Stimulated activated CD4-positive, alpha-beta T cell treated with anti-CD3 and anti-CD28 coated beads, Interleukin-1b, Interleukin-23, amount 100 ng/mL, for 1 hour (primary cell): ENCODE measurements at places on chromosomes 4 and X.

GRCh38 chrX:146056511-146057081 lies 239.0 kb downstream of the SLITRK2 start:
- no peak for DNase-seq

DNA sequence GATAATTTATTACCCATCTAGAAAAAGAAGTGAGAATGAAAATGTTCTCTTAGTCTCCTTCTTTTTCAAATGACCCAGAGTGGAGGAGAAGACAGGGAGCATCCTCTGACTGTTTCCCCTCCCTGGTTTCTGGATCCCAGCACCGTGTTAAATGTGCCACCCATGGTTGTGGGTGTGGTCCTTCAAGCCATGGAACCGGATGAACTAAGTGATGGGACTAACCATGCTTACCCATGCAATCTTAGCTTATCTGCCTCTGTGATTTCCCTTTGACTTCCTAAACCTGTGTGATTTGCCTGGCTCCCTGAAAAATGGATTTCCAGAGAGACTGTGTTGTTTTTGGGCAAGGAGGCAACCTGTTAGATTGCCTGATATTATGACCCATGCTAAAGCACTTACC lies 437.1 kb downstream of the MAGEB5 start:
- no peak for DNase-seq

DNA sequence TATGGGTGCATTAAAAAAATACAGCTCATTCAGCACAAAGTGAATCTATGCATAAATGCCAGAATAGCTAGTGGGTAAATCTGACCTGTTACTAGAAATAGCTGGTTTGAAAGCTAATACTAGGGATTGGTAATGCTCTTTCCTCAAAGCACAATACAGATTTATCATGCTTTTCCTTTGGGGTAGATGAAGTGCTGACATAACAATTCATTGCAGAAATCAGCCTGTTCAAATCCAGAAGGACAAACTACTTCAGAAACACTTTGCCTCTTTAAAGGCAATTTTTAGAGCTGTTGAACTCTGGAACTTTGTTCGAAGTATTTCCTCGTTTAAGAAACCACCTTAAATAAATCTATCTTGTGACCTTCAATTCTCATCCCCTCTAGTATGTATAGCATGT lies 957.9 kb downstream of the ARAP2 start:
- no peak for DNase-seq

GRCh38 chr4:110271986-110272385 lies 73.6 kb upstream of the ELOVL6 start:
- no peak for DNase-seq

DNA sequence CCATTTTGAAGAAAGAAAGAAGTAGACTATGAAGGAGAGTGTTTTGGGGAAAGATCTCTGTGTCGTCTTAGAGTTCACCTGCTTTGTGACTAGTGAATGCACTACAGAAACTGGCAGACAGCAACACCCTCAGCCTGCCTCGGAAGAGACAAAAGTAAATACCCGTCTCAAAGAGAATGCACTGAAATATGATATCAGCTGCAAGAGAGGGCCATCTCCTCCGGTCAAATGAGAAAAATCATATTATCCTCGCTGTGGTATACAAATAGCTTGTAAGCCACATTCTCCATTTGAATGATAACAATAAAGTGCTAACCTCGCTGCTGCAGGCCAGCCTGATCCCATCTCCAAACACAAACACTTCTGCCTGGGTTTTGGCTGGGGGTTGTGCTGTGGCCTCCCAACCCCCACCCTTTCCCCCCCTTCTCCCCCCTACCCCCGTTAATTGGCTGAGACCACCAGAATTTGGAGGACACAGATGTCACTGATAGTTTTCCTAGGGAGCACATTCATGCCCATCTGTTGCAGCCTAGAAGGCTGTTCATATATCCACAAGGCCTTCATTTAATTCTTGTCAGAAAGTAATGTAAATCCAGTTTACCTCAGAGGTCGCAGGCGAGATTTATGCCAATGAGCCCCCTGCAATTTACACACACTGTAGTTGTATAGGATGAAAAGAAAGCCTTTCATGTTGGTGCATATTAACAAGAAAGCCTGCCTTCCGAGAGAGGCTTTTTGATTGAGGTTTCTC lies 46.3 kb downstream of the ALPK1 start:
- no peak for DNase-seq

GRCh38 chr4:90240333-90240732 lies 113.1 kb downstream of the CCSER1 start:
- DNase-seq: no peak

DNA sequence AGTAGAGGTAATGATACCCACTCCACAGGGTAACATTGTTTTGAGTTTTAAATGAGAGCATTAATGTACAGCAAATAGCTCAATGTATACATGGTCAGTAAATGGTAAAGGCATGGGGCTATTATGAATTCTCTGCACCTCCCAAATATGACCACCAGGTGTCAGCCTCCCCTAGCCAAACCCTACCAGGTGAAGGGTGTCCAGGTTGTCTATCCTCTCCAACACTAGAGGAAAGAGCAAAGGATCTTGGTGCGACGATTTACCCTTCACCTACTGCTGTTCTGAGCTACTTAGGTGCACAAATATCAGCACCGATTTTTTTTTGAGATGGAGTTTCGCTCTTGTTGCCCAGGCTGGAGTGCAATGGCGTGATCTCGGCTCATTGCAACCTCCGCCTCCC lies 26.5 kb upstream of the XIAP start:
- peak; percentile 7 for DNase-seq

GRCh38 chr4:832108-832507 lies 6.2 kb upstream of the CPLX1 start:
- DNase-seq: no peak

- DNase-seq: no peak
Measured at GRCh38 chr4:17642398-17642783, 27.9 kb downstream of the MED28 start.

- no peak for DNase-seq
Measured at GRCh38 chr4:85543832-85544231, 68.9 kb downstream of the ARHGAP24 start.

- DNase-seq: no peak
Measured at GRCh38 chr4:94762326-94762725, 4.6 kb downstream of the BMPR1B start.
